Body of pancreas (tissue), 4 donors: ENCODE measurements at places on chromosomes 12 and 14. TPM values are rescaled to one million over a fixed set of nuclear protein-coding genes. Genes with fewer than 3 reads are reported as not detected.

The OSGEP gene
- 53.4 TPM for total RNA-seq

The NANOG gene
- 2.3 TPM for total RNA-seq

The ABCD2 gene
- under 0.01 TPM for total RNA-seq

DNA sequence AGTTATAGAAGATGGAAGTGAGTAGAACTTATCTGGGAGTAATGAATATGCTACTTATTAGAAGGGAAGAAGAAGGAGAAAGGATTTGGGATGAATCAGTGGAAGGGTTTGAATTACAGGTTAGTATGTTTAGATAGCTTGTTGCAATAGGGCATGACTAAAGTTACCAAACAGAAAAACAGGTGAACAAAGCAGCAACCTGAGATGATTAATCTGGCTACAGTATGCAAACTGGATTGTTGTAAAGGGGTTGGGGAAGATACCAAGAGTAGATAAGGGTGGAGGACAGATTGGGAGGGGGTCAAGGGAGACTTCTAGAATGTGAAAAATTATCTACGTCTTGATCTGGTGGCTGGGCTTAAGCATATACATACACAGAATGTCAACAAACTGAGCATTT, 73.4 kb upstream of the CLEC14A start:
- DNase-seq: no peak

DNA sequence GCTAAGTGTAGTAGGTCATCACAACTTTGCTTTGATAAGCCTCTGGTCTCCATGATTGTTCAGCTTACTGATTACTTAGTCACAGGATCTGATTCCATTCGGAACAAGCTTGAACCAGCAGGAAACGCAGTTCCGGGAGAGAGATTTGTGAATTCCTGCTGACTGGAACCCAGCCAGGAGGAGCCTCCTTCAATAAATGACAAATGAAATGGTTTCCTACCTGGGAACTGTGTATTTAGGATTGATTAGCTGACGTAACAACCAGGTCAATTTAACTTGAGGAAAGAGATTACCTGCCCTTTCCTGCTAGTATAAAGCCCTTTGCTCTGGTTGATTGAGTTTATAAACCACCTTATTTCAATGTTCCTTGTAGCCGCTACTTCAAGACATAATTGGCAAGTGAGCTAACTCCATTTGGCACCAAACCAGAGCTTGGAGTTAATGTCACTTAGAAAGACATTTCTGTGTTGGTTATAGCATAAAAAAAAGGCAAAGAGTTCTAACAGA, 35.1 kb upstream of the KCNH3 start:
- DNase-seq: peak; percentile 40

DNA sequence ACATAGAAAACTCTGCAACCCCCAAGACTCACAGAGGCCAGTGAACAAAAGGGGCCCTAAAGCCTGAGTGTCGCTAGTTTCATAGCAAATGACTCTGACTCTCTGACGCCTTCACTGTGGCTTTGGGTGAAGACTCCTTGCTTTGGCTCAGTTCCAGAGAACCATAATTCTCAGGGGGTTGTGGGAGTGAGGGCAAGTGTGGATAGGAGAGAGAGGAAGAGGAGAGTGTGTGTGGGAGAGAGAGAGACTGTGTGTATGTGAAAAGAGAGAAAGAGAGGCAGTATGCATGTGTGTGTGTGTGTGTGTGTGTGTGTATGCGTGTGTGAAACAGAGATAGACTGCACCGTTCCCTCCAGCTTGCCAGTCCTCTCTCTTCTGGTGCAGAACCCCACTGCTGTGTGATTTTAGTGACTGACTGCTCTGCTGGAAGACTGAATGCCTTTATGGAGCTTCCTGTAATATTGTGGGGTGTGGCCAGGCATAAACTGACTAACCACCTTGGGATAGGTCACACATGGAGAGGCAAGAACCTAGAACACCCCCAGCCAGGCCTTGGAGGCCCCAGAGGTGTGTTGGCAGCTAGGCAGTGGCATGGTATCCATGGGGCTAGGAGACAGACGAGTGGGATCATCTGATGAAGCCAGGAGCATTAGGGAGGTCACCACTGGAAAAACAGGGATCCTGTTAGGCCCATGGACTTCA, 45.9 kb upstream of the STXBP6 start:
- no peak for DNase-seq

GRCh38 chr12:105355752-105356151, 25.3 kb downstream of the C12orf75 start:
- DNase-seq: no peak

DNA sequence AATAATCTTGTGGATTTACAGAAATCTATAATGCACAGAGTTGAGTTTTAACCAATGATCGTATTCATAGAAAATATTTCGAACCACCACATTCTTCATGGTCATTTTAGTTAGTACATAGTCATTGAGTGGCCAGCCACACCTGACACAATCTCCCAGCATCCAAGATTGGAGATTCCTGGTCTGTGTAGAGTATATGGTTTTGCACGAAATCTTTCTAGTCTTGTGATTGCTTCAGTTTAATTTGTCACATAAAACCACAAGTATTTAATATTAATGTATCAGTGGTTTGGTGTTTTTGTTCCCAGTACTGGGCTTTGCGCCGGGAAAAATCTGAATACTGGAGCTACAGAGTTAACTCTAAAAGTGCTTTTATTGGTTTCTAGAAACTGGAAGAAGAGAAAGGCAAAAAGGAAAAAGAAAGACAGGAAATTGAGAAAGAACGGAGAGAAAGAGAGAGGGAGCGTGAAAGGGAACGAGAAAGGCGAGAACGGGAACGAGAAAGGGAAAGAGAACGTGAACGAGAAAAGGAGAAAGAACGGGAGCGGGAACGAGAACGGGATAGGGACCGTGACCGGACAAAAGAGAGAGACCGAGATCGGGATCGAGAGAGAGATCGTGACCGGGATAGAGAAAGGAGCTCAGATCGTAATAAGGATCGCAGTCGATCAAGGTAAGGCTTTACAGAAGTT, 33.4 kb upstream of the PSEN1 start:
- no peak for DNase-seq

DNA sequence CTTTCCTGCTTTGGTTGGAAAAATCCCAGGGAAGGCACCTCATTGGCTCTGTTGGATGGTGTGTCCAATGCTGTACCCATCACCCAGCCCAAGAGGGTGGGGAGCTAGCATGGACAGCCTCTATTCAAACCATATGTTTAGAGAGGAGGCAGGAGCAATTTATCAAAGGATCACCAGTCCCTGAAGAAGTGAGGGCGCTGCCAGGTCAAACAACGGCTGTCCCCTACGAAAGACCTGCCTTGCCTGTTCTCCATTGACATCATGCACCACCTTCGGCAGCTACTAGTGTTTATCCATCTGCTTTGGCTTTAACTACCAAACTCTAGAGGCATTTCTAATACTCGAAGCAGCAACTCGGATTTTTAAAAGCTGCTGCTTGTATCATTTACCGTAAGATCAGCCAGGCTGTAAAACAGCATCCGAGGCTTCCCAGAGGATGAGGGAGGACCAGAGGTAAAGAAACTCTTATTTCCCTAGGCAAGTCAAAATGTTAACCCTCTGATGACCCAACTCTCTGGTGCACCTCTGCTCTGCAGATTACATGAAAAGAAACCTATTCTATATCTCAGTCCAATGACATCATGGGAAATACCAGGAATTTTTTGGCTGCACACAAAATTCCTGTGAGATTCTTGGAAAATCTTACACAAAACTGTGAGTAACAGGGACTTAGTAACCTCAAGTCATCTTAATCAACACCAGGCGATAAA, 720.9 kb upstream of the TBX3 start:
- DNase-seq: no peak

- DNase-seq: no peak
Observed at GRCh38 chr14:103428723-103429556, 43.7 kb downstream of the MARK3 start.

- DNase-seq: no peak
Observed at GRCh38 chr14:51607711-51608110, 44.0 kb upstream of the FRMD6 start.

DNA sequence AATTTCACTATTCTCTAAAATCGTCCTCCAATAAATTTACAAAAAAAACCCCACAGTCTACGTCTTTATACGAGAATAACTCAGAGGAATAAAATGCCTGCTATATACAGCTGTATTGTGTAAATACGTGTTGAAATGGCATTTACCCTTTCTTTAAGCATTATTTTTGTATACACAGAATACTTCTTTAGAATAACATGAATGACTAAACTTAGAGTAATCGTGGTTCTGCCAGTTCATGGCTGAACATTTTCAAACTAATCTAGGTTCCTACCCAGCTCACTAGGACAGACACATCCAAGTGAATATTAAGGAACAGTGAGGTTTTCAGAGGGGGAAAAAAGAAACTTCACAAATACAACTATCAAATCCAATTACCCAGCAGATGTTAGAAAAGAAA, 24.6 kb downstream of the DICER1 start:
- no peak for DNase-seq

- no peak for DNase-seq
Observed at GRCh38 chr12:6205144-6205539, 4.9 kb downstream of the CD9 start.

DNA sequence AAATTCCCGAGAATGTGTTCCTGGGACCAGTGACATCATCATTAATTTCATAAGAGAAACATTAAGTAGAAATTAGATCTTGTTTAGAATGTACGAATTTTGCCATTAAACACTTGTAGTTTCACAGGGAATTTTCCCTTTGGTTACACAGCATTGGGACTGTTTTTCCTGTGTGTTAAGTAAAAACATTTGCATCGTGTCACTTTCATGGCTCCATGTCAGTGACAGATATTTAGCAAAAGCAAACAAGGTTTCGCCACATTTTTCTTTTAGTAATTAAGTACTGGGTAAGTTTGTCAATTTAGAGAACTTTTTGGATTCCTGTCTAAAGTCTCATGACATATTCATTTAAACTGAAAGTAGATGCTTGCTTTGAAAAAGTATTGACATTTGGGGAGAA, 45.5 kb upstream of the OVCH1 start:
- no peak for DNase-seq

DNA sequence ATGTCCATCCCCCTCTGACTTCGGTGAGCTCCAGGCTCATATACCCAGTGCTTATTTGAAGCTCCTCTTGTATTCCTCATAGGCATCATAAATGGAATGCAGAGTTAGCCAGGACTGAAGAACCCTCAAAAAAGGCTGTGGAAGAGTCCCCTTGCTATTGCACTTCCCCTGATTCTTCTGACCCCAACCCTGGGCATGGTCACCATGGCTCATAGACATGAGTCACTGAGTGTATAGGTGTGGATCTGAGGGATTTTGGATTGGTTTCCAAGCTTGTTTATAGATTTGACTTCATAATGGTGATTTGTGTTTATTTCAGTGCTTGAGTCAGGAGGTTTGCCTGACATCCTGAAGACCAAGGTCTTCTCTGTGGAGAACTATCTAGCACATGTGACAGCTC, 98.4 kb upstream of the SLC38A2 start:
- no peak for DNase-seq

GRCh38 chr12:128929057-128929456, 75.8 kb downstream of the GLT1D1 start:
- no peak for DNase-seq

DNA sequence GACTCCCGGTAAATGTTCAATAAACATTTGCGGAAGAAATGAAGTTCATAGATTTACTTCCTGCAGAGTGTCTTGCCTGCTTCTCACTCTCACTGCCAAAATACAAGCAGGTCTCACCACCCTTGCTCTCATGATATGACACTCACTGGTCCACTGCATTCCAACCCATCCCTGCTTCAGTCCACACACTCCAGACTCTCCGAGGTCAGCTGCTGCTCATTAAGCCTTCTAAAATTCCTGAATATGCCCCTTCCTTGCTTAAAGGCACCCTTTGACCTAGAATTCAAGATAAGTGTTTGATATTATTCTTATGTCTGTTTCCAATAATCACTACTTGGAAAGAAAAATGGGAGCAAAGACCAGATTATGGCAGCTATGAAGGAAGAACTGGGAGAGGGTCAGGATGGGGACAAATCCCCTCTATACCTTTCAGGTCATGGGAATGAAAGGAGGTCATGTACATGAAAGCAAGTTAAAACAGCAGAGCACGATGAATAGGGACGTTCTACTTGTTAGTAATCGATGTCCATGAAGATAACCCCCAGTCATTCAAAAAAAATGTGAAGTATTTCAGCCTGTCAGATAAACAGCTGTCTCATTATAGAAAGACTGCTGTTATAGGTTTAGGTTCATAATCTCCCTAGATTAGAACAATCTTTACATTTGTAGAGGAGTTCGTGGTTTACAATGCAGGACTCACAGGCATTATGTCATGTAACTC, 10.5 kb upstream of the NID2 start:
- DNase-seq: no peak

- no peak for DNase-seq
Observed at GRCh38 chr14:105635560-105635959, 109.2 kb downstream of the TMEM121 start.

DNA sequence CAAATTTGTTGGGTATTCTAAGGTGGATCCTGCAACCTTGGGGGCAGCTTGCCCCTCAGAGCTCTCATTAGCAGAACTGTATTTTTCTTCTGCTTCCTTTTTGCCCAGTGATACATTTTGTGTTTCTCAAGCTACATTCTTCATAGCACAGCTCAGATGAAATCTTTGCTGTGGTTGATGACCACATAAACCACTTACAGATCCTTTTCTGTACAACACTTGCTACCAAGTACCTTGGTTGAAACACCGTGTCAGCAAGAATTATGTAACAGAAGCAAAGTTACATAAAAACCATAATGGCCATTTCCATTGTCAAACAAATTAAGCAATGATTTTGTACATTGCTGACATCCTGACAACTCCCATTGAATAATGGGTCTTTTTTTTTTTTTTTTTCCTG, 9.7 kb upstream of the PLBD1 start:
- DNase-seq: no peak

DNA sequence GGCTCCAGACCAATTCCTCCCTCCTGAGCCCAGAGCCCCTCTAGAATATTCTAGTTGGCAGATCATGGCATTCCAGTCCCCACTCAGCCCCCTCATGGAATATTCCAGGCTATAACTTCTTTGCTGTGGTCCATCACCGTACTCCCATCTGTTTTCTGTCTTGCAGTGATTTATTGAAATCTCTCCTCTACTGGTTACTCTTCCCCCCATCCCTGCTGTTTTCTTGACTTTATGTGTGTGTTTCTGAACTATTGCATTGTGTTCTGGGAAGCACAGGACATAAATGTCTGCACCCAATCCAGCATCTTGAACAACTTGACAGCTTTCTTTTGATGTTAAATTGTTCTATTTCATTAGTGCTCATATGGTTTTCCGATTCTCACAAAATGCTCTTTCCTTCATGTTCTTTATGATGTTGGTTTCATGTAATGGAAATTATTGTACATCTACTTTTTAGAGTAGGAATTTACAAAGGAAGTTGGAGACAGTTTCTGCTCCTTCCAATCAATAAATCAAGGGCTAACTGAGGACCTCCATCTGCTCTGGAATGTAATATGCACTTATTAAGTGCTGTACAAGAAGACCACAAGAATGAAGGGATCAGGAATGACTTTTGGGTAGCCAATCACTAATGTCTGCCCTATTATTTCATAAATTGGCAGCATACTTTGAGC, 26.3 kb downstream of the PDE6H start:
- no peak for DNase-seq

DNA sequence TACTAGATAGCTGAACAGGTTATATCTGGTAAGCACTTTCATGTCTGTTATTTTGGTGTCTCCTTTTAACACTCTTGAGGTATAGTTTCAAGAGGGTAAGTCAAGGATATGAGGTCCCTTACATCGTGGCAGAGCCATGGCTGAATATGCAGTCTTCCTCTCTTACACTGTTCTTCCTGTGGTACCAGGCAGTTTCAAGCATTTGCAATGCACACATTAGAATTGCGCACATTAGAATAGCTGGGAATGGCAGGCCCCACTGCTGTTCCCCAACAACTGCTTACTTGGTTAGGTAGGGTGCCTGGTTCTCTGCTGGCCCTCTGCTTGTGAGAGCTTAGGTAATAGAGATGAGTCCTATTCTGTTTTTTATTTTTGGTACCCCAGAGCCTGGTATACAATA, 41.2 kb downstream of the TMTC2 start:
- DNase-seq: no peak
